ENCODE measurements at places on chromosomes 1 and 21.

GRCh38 chr1:42891465-42892138 lies 45.2 kb downstream of the ZNF691 start:
- H3K4me3 ChIP-seq = no peak overlapping the region
- no peak overlapping the region for H3K27ac ChIP-seq
- no peaks in the 10 kb centered on the region for H3K27me3 ChIP-seq
- DNase-seq = no peak
- H3K4me1 ChIP-seq = no peaks in the 10 kb centered on the region

GRCh38 chr1:50163680-50164079 lies 55.0 kb downstream of the ELAVL4 start:
- H3K27ac ChIP-seq = no peak overlapping the region
- no peaks in the 10 kb centered on the region for H3K36me3 ChIP-seq
- H3K4me3 ChIP-seq = no peak overlapping the region

- H3K27me3 ChIP-seq = no peaks in the 10 kb centered on the region
- H3K36me3 ChIP-seq = peaks cover 39% of the 10 kb centered on the region
- H3K4me1 ChIP-seq = peaks cover 30% of the 10 kb centered on the region
- H3K27ac ChIP-seq = peak overlapping the region; percentile 97
- peak overlapping the region; percentile 77 for H3K4me3 ChIP-seq
Observed at GRCh38 chr1:145991735-145992412, 4.5 kb downstream of the TXNIP start.

- H3K36me3 ChIP-seq = peaks cover 25% of the 10 kb centered on the region
- peaks cover 49% of the 10 kb centered on the region for H3K4me1 ChIP-seq
- H3K27ac ChIP-seq = no peak overlapping the region
- no peaks in the 10 kb centered on the region for H3K27me3 ChIP-seq
- peak; percentile 81 for DNase-seq
Observed at GRCh38 chr1:45014321-45015028, 2.4 kb downstream of the UROD start.

- H3K27ac ChIP-seq = no peak overlapping the region
- H3K36me3 ChIP-seq = peaks cover 60% of the 10 kb centered on the region
- no peaks in the 10 kb centered on the region for H3K27me3 ChIP-seq
- H3K4me1 ChIP-seq = peaks cover 38% of the 10 kb centered on the region
Observed at GRCh38 chr1:21865609-21865942, 53.5 kb downstream of the LDLRAD2 start.

DNA sequence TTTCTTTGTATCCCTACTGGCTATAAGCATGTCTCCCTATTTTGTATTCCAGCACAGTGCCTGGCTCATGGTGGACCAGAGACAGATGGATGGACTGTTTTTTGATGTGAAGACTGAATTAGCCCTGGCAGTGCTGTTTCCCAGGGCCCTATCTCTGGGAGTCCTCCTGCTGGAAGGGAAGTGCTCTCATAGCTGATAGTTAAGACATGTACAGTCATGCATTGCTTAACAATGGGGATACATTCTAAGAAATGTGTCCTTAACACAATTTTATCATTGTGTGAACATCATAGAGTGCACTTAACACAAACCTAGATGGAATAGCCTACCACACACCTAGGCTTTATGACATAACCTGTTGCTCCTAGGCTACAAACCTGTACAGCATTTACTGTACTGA lies 21.1 kb downstream of the TLCD4 start:
- peaks cover 8% of the 10 kb centered on the region for H3K36me3 ChIP-seq
- DNase-seq = no peak
- no peaks in the 10 kb centered on the region for H3K4me1 ChIP-seq
- H3K4me3 ChIP-seq = no peak overlapping the region
- no peaks in the 10 kb centered on the region for H3K27me3 ChIP-seq

DNA sequence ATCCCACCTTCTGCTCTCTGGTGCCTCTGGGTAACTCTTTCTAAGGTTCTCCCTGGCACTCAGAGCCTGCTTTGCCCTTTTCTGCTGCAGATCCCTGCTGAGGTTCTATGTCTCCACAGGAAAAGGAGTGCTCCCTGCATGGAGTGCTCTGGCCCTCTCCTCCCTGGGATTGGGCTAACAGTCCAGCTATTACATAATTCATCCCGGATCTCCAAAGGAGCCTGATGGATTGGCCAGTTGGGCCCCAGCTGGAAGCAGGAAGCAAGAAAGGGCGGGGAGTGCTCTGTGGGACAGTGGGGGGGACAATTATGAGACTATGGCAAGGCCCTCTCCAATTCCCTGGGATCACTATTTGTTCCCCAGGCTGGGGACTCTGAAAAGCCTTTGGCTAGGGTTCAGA lies 51.9 kb upstream of the GOLT1A start:
- peaks cover 3% of the 10 kb centered on the region for H3K36me3 ChIP-seq
- no peak for DNase-seq
- H3K4me3 ChIP-seq = no peak overlapping the region

DNA sequence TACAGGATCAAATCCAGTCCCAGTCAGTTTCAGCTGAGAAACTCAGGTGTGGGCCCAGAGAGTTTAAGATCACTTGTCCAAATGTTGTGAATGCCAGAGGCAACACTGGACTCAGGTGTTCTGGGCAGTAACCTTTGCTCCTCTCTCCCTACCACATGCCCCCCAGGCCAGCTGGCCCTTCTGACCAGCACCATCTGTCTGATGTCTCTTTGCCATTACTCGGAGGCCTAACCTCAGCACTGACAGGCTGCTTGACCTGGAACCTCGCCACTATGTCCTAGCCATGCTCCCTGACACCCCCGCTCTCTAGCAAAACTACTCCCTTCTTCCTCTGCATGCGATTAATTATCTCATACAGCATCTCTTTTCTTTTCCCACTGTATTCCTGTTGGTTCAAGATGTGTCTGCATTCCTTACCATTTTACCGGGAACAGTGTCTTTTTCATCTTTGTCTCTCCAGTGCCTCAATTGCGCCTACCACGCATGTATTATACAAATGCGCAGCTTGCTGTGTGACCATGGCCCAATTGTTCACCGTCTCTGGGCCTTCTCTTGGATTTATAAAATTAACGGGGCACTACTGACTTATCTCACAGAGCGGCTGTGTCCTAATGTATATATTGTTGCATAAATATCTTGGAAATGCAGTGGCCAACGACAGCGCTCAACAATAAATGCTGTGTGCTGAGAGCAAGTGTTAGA lies 159.5 kb upstream of the IRF2BP2 start:
- no peak for DNase-seq
- H3K4me1 ChIP-seq = peaks cover 19% of the 10 kb centered on the region
- no peak overlapping the region for H3K27ac ChIP-seq
- H3K27me3 ChIP-seq = no peaks in the 10 kb centered on the region

DNA sequence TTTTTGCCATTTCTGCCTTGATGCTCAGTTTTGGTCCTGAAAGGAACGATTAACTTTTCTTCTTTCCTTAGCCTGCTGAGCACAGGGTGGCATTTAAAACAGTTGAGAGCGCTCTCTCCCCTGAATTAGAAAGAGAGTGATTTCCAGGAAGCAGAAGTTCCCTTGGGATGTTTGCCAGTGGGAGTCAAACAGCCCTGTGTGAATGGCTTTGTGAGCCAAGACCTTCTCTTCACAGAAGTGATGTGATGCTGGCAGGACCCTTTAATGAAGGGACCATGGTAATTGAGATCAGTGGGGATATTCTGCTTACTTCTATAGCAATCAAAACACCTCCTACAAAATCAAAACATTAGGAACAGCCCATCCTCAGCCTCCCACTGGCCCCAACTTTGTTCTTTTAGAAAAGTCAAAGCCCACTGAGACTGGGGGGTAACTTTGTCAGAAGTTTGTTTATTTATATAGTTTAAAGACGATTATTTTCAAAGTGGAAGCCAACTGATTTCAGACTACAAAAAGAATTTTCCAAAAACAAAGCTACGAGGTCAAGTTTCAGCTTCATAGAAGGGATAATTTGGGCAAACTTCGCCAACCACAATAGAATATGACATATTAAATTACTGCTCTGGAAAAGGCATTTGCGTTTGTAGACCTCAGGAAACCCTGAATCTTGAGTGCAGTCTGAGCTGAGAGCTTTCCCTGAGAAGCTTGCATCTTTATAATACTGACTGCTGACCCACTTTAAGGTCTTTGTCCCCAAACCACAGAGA lies 122.7 kb downstream of the GABPA start:
- H3K36me3 ChIP-seq = no peaks in the 10 kb centered on the region
- H3K4me1 ChIP-seq = no peaks in the 10 kb centered on the region
- H3K4me3 ChIP-seq = no peak overlapping the region
- no peak overlapping the region for H3K27ac ChIP-seq
- H3K27me3 ChIP-seq = no peaks in the 10 kb centered on the region

GRCh38 chr1:152020849-152021248 lies 16.0 kb downstream of the S100A11 start:
- no peak overlapping the region for H3K27ac ChIP-seq
- H3K4me3 ChIP-seq = no peak overlapping the region
- no peaks in the 10 kb centered on the region for H3K36me3 ChIP-seq
- no peak for DNase-seq

- H3K27ac ChIP-seq = peak overlapping the region; percentile 97
- H3K4me1 ChIP-seq = peaks cover 11% of the 10 kb centered on the region
- peak overlapping the region; percentile 76 for H3K4me3 ChIP-seq
- H3K27me3 ChIP-seq = no peaks in the 10 kb centered on the region
- no peak for DNase-seq
Observed at GRCh38 chr1:150628766-150629114, 672 bp downstream of the ENSA start.

GRCh38 chr1:77085109-77085508 lies 134.1 kb downstream of the PIGK start:
- DNase-seq = no peak
- no peaks in the 10 kb centered on the region for H3K36me3 ChIP-seq
- H3K4me1 ChIP-seq = no peaks in the 10 kb centered on the region
- no peak overlapping the region for H3K4me3 ChIP-seq
- no peaks in the 10 kb centered on the region for H3K27me3 ChIP-seq

DNA sequence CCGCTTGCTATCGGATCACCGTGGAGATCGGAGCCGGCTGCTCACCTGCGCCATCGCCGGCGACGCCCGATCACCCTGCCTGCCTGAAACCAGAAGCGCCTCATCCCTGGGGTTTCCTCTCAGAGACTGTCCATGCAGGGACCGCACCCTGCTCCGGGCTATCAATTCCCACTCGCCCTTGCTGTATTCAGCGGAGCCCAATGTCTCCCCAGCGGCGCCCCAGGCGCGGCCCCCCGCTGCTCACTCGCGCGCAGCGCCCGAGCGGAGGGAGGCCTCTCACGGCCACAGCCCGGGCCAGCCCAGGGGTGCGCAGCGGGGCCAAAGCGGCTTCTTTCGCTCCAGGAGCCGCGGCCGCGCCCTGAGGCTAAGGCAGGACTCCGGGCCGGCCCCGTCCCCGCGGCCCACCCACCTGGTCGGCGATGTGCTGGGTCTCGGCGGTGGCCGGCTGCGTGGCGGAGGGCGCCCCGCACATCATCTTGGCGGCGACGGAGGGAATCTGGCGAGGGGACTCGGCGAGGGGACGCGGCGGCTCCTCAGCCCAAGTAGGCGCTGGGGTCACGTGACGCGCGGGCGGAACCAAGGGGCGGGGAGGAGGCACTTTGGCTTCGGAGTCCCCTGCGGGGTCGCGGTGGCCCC lies at the start of gene CSTB:
CSTB (minus strand) TSS at position 514 of the 636 bp plus-strand sequence; CDS start at position 475, 39 bp downstream.
- H3K27ac ChIP-seq = peak within 1 kb of the TSS; percentile 95
- DNase-seq = peak; percentile 93
- H3K4me3 ChIP-seq = peak within 1 kb of the TSS; percentile 72
- no peaks in the 10 kb centered on the region for H3K27me3 ChIP-seq
- H3K4me1 ChIP-seq = peaks cover 35% of the 10 kb centered on the region
- H3K36me3 ChIP-seq = peaks cover 25% of the 10 kb centered on the region

DNA sequence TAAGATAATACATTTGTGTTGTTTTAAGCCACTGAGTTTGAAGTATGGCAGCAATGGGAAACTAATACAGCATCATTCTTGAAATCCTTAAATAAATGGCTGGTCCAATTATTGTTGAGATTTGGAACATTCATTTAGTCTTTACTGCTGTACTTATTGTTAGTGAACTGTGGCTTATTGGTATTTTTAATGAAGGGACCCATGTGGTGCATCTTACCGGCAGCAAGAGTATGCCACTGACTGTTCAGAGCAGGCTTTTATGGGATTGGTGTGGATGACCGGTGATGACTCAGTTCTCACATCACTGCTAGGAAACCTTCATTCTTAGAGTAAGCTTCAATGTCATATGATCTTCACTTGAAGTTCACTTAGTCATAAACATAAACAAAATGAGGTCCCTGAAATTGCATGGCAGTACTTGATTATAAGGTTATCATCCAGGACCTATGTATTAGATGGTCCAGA lies 31.5 kb downstream of the PRKAA2 start:
- no peaks in the 10 kb centered on the region for H3K36me3 ChIP-seq
- no peak overlapping the region for H3K4me3 ChIP-seq
- no peaks in the 10 kb centered on the region for H3K27me3 ChIP-seq
- DNase-seq = no peak
- no peak overlapping the region for H3K27ac ChIP-seq

Data from stomach (tissue), 19 donors.